ENCODE measurements at places on chromosomes 7 and 10. TPM values are rescaled to one million over a fixed set of nuclear protein-coding genes. Genes with fewer than 3 reads are reported as not detected.

- DNase-seq, result no peak
Measured at GRCh38 chr7:150992051-150992640, 1.3 kb downstream of the NOS3 start.

DNA sequence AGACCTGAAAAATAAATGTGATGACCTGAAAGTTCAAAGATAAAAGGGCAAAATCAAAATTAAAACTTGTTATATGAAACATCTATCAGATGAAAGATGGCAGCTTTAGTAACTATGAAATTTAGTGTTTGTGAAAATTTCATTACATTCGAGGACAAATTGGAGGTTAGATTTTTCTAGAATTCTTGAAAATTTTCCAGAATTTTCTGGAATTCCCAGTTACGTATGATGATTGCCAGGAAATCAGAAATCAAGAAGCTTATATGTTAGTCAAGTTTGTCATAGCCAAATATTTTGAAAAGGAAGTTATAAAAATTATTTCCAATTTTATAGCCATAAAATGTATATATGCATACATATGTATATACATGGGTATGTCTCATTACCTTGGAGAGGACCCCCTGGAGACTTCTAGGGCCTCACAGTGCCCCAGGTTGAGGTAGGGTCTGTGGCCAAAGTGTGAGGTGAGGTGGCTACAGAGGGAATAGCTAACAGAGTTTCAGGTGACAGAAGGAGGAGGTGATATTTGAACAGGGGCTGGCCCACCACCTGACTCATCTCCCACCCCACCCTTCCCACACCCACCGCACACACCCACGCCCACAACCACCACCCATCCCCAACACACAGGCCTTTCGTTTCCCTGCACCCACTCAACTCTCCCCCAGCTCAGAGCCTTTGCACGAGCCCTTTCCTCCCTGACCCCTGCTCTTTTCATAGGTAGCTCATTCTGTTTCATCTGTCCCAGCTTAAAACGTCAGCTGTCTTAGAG, 21.5 kb downstream of the C10orf105 start:
- no peak for DNase-seq

GRCh38 chr7:136079478-136079892, 102.3 kb upstream of the MTPN start:
- DNase-seq, result no peak

DNA sequence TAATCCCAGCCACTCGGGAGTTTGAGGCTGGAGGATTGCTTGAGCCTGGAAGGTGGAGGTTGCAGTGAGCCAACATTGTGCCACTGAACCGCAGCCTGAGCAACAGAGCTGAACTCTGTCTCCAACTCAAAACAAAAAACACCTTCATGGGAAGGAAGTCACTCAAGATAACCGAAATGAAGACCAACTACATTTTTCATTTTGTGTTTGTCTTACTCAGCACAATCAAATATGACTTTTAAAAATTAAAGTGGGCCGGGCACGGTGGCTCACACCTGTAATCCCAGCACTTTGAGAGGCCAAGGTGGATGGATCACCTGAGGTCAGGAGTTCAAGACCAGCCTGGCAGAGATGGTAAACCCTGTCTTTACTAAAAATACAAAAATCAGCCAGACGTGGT, 40.0 kb downstream of the CREM start:
- no peak for DNase-seq

DNA sequence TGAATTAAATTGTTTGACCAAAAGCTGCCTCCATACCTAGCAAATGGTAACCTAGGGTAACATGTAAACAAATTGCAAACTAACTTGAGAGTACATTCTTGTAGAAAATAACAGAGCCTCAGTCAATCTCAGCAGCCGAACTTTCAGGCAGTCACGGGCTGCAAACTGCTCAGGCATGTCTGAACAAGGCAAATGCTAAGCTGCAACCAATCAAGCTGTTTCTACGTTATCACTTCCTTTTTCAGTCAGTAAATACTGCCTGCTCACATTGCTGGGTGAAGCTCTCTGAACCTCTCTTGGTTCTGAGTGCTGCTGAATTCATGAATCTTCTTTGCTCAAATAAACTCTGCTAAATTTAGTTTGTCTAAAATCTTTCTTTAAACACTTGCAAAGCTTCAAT, 1212.4 kb downstream of the SORCS1 start:
- DNase-seq, result no peak

- DNase-seq, result no peak
Measured at GRCh38 chr10:116973371-116973905, 31.5 kb downstream of the SHTN1 start.

- DNase-seq, result no peak
Measured at GRCh38 chr10:100876585-100877460, 35.9 kb upstream of the SLF2 start.

The GIMAP8 gene
- total RNA-seq, result 1.6 TPM

The HOXA9 gene
- not detected for total RNA-seq
